ENCODE measurements at places on chromosomes 1 and 21. TPM values are rescaled to one million over a fixed set of nuclear protein-coding genes. Genes with fewer than 3 reads are reported as not detected.
A peak's percentile ranks its signal among the peaks of the same experiment; 100 is the strongest.

DNA sequence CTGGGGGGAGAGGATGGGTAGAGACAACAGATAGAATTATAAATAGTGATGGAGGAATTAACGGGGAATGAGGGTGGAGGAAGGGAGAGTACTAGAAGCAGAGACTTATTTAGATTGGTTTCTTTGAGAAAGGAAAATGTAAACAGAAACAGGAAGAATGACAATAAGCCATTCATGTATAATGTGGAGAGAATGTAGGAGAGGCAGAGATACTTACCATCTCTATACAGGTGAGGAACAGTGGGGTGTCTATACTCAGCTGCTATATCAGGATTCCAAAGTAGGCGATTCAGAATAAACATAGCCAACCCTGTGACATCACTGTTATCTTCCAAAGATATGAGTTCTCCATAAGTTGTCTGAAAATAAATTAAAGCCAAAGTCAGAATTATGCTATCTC lies 16.8 kb downstream of the ASPM start:
- no peak for DNase-seq

DNA sequence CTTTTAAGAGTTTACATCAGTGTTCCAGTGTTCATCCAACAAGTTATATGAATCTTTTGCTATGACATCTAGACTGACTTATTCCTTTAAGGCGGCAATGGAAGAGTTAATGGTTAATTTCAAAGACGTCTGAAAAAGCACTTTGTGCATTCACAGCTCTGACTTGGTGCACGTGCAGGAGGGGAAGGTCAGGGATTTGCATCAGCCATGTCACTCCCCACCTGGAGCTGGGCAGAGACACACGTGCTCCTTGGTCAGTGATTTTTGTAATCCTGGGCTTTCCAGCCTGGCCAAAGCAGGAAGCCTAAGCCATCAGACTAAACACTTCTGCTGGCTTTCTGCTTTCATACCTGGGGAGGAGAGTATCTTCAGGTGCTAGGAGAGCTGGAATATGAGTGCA lies 96.3 kb downstream of the ST3GAL3 start:
- DNase-seq = no peak

GRCh38 chr1:206808615-206809014 lies 36.3 kb upstream of the IL10 start:
- DNase-seq = peak; percentile 18

DNA sequence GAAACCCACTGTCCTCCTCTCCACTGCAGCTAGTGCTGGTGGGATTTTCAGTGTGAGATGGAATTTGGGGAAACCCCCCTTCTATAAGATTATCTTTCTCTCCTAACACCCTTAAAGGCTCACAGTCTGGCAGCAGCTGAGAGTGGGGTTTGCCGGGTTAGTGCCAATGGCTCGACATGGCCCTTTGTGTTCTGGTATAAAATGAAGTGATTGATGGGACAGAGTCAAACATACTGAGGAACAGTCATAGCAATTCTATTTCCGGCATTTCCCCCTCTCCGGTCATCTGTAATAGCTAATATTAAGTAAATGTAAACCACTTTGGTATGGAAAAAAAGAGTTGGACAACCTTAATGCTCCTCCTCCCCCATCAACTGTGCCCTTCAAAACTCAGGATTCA lies 37.6 kb downstream of the TFF3 start:
- DNase-seq = no peak

- DNase-seq = no peak
Observed at GRCh38 chr1:175062339-175062738, 5.3 kb upstream of the TNN start.

GRCh38 chr21:33939226-33939625 lies 23.6 kb upstream of the ATP5PO start:
- DNase-seq = no peak

DNA sequence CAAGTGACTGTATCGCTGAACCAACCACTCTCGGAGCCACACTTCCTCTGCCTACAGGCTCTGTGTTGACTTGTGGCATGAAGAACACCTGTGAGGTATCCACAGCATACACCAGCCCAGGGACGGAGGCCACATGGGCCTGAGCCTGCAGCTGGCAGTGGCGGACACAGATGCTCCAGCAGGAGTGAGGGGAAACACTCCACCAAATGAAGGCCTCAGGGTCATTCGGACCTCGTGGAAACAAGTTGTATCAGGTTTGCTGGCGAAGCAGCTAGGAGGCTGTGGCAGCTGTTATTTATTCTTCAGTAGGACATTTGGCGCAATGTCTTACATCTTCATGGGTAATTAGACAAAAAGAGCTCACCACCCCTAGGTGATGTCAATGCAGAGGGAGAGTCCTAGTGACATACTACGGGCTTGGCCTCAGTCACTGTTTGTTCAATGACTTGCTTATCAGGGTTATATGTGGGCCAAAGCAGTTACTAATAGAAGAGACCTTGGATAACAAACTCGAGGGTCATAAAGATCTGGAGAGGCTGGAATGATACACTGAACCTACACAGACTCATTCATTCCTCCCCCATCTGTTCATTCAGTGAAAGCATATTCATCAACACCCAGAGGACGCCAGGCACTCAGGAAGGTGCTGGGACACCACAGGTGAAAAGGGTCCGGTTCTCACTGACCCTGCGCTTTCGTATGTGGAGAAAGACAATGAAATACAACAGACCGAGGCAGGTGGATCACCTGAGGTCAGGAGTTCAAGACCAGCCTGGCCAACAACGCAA lies 11.6 kb upstream of the ETS2 start:
- DNase-seq = no peak

CFAP74 gene
- not detected for total RNA-seq

KCNJ15 gene
- total RNA-seq = not detected
